ENCODE measurements at places on chromosomes 4 and X. TPM values are rescaled to one million over a fixed set of nuclear protein-coding genes. Genes with fewer than 3 reads are reported as not detected.

DNA sequence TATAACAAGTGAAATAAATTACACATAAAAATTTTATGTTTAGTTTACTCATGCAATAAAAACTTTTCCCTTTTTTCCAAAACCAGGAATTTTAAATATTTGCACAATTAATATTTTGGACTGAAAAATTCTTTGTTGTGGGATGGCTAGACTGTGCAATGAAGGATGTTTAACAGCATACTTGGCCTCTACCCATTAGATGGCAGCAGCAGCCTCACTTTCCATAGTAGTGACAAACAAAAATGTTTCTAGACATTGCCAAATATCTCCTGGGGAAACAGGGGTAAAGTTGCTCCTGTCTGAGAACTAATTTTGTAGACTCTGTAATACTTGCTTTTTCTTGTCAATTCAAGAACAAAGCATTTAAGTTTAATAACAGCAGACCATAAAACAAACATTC, 49.8 kb downstream of the SCLT1 start:
- no peak for DNase-seq

Gene TEC
- 3.8 TPM for total RNA-seq

Gene FAM9C
- total RNA-seq = not detected

DNA sequence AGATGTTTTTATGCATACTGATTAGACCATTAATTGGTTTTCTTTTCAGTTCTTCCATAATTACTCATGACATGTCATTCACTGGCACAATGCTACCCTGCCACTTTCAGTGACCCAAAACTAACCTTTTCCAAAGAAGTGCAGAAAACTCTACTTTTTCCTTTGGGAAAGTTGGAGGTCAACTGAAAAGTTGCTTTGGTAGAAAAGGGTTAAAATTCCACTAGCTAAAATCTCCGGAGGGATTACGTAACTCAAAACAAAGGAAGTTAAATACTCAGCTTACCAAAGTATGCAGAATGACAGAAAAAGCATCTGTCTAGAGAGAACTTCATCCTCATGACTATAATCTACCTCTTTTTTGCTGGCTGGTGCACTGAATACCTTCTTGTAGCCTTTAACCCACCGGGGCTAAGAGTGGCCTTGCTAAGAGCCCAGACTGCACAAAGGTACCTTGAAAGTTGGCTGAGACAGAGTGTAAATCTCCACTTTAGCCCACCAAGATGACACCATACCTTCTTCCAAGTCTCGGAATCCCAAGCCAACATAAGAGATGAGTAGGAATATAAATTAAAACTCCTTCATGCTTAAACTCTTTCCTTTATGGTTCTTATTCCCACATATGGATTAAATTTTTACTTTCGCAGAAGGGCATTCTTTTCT, 1099.5 kb upstream of the INTU start:
- DNase-seq = no peak

GRCh38 chr4:82282875-82283274, 90.9 kb downstream of the HNRNPD start:
- no peak for DNase-seq

- DNase-seq = no peak
Measured at GRCh38 chr4:26257850-26258249, 63.0 kb upstream of the RBPJ start.

DNA sequence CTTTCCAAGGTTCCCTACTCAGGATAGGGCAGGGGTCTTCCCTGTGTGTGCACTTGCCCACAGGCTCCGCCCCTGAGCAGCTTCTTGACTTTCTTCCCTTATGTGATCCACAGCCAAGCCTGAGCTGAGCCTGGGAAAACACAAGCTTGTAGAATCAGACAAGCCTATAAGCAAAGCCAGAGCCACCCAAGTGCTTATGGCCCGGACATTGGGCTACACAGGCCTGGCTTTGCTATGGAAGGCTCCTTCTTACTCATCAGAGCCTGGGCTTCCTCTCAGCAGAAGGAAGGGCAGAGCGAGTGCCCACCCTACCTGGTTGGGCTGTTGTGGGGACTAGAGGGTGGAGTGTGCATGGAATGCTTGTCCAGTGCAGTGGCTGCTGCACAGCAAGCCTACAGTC, 1.3 kb upstream of the TNIP2 start:
- no peak for DNase-seq

DNA sequence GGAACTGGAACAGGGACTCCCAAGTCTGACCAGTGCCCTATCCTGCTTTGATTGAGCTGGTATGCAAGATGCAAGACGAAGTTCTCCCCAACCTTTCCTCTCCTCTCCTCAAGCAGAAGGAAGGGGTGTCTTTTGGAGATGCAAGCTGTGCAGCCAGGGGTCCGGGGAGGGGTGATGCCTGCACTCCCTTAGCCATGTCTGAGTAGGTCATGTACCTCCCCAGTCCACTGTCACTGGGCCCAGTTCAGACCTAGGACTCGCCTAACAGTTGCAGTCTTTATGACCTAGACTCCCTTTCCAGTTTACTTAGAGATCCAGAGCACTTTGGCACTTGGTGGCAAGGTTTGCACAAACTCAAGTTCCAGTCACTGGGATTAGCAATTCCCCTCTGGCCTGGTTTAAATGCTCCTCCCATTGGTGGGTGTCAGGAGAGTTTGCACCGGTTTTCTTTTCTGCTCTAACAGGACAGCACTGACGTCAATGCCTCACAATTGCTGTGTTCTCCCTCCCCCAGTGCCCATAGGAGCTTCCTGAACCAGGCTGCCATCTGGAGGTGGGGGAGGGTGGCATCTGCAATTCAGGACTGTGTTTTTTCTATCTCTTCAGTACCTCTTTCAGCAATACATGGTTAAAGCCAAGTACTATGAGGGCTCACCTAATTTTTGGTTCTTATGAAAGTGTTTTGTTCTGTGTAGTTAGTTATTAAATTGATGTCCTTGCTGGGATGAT, 782.2 kb downstream of the ARAP2 start:
- DNase-seq = no peak

Gene WNK3
- total RNA-seq = 2.0 TPM

GRCh38 chrX:105282077-105282476, 61.6 kb upstream of the TEX13A start:
- no peak for DNase-seq

All from mucosa of descending colon (tissue), 3 donors.